ENCODE measurements at places on chromosomes 5 and 9.

DNA sequence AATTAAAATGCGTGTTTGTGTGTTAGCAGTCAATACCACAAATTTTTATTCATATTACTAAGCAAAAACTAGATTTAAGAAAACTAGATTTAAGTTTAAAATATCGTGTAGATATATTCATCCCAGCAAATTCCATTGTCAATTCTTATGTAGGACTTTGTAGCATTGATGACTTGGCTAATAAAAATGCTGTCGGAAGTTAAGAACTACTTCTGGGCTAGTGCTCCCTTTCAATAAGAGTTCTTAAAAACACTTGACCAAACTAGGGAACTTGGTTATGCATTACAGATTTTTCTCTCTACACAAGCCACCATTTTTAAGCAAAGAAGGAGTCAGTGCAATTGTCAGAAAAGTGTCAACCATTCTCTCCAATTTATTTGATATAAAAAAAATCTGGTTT, 68.7 kb upstream of the RAD23B start:
- peak; percentile 43 for DNase-seq

DNA sequence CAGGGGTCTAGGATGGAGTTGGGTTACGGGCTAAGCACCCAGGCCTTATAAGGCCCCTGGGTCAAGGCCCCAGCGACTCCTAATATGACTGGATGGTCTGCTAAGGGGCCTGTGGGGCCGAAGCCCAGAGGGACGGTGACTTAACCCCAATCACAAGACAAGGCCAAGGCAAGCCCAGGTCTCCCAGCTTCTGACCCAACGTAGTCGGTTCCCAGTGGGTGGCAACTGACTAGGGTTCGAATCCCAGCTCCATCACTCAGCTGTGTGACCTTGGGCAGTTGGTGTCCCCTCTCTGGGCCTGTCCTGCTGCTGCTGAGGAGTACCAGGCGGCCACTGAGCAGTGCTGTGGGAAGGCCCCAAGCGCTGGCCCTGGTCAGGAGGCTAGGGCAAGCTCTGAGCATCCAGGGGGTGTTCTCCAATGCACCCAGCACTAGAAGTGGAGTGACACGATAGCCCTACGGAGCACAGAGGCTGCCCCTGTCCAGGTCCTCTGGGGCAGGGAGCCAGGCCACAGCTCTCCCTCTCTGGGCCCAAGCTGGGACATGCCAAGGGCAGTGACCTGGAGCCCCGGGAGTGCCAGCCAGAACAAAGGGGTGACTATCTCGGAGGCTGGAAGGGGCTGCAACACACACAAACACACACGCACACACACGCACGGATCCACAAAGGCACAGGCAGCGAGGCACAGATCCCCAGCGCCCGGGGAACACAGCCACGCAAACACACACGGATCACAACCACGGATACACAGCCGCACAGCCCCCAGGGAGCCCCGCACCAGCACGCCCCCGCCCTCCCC, 512 bp downstream of the AK1 start:
- DNase-seq = peak; percentile 31

DNA sequence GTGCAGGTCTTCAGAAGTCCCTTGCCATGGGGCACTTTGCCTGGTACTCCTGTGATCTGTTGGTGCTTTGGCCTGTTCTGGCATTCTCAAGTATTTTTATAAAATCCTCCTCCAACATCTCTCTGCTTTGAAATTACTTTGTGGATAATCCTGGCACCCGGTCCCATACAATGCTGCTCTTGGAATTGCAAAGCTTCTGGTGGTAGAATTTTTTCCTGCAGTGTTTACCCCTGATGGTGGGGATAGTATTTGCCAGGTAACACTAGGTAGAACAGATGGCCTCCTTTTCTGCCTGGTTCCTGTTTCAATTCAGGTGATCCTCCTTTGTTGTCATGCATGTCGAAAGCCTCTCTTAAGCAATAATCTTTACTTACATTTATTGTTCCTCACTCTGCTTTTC, 109.8 kb upstream of the ATP10B start:
- no peak for DNase-seq

DNA sequence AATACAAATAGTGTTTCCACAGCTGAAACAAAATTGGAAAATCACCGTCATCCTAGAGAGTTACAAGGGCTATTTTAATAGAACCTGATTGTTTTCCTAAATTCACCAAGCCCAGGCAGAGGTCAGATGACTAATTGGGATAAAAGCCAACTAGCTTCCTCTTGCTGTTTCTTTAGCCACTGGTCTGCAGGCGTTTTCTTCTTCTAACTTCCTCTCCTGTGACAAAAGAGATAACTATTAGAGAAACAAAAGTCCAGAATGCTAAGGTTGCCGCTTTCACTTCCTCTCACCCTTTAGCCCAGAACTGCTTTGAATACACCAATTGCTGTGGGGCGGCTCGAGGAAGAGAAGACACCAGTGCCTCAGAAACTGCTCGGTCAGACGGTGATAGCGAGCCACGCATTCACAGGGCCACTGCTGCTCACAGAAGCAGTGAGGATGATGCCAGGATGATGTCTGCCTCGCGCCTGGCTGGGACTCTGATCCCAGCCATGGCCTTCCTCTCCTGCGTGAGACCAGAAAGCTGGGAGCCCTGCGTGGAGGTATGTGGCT, at the start of gene TLR4:
Gene TLR4 (plus strand): TSS at position 380 of the 552 bp plus-strand sequence. CDS start 70 bp downstream, at position 450.
- peak; percentile 88 for DNase-seq

DNA sequence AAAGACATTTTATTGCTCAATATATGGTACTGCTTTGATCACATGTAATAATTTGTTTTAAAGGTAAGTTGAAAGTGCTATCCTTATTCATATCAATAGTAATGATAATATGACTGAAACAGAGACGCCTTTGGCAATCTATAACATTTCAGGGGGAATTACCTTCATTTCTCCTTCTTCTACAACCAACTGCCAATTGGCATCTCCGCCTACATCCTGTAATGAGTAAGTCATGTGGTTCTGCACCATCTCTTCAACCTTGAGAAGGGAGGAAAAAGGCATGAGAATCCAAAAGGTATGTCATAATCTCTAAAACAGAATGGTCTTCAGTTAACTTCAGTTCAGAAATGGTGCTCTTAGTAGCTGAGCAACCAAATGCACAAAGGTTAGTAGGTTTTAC, 52.4 kb downstream of the HMGCR start:
- DNase-seq = no peak

GRCh38 chr5:173758676-173759075, 129.5 kb upstream of the CPEB4 start:
- no peak for DNase-seq

GRCh38 chr9:126856326-126856877, 4.0 kb upstream of the ZBTB34 start:
- DNase-seq = no peak

- DNase-seq = no peak
Observed at GRCh38 chr5:166724284-166724683, 1567.2 kb upstream of the WWC1 start.

DNA sequence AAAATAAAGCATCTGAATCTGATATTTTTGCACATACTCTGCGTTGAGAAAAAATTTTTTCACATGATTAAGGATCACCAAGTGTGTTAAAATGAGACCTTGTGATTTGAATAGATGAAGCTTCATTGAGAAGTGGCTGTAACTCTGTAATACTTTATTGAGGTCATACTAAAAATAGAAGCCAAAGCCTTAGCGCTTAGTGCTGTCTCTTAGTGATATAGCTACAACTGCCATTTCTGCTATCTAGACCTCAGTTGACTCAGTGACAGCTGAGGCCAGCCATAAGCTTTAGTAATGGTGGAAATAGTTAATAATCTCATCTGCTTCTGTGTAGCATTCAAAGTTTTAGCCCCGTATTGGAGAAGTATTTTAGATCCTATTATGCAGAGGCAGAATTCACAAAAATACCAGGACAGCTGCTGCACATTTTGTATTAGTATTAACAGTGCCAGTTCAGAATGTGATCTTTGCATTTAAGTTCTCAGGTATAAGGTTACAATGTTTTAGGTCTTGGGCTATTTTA, 107.4 kb upstream of the SGCD start:
- DNase-seq = no peak

- no peak for DNase-seq
Observed at GRCh38 chr5:42837601-42838000, 25.9 kb upstream of the SELENOP start.

GRCh38 chr9:99361817-99362216, 139.7 kb downstream of the SEC61B start:
- no peak for DNase-seq

GRCh38 chr5:38497946-38498345, 58.5 kb downstream of the LIFR start:
- peak; percentile 22 for DNase-seq

DNA sequence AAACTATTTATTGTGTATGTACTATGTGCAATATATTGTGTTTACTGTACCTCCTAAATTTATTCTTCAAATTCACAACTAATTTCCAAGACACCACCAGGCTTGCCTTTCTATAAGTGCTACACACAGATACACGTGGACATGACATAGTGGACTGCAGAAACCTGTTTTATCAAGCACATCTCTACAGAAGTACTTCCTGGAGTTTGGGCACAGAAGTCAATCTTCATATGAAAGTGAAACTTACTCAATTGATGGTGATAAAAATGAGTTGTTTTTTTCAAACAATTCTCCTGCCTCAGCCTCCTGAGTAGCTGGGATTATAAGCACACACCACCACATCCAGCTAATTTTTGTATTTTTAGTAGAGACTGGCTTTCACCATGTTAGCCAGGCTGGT, 57.6 kb downstream of the NLN start:
- DNase-seq = no peak

DNA sequence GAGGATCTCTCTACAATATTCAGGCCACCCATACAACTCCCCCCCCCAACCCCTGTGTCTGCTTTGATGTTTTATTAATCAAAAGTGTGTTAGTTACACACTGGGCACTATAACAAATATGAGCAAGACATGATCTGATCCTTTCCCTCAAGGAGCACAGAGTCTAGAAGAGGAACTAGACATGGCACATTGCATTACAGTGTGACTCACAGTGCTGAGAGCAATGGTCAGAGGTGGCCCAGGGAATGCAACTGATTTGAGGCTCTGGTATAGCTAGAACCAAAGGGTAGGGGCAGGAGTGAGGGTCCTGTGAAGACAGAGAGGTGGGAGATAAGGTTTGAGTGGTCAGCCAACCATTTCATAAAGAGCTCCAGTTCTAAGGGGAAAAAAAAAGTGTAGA, 539.2 kb downstream of the ACTL7B start:
- peak; percentile 8 for DNase-seq

GRCh38 chr9:113361304-113362018, 12.1 kb downstream of the BSPRY start:
- peak; percentile 30 for DNase-seq

DNA sequence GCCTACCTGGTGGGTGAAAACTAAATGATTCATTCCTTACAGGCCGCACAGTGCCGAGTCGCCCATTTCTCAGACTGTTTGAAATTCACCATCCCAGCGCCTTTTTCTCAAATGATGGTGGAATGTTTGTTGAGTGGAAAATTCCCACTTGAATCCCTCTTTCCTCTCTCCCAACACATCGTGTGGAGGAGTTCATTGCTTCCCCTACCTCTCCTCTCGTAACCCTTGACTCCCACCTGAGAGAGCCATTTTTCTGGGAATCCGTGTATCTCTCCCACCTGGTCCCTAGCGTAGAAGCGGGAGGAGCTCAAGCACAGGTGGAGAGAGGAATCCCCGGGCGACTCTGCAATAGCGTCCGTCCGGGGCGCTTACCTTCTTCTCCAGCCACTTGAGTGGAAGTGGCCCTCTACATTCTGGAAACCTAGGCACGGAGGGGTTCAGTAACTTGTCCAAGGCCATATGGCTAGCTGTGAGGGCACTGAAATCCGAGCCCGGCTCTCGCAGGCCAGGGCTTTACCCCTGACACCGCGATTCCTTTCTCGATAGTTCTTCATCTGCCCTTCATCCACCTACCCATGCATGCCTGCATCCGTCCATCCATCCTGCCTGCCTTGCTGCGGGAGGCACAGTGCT, 683 bp downstream of the OSMR start:
- DNase-seq = peak; percentile 36

DNA sequence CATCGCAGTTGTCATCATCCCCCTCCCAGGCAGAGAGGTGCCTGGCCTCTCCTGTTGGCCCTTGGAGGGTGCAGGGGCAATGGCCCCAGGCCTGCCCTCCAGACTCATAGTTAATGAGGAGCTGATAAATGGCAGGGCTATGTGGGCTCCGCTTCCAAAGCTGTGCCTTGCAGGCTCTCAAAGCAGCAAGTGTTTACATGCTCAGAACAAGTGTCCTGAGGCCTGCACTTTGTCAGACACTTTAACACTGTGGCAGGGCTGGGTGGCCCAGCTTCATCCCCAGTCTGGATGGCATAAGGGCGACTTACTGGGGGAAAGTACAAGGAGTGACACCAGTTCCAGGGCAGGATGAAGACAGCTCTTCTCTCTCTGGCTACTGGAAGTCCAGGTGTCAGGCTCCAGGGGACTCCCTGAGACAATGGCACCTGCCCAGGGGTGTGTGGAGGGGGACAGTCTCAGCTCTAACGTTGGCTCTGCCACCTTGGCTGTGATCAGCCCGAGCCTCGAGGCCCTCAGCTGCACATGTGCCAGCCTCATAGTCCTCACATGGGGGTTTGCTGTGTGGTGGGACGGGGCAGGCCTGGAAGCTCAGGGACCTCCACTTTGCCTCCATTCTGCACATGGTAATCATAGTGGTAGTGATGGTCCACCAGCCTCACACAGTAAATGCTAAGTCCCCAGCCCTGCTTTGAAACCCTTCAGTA, 153.4 kb downstream of the BARX1 start:
- DNase-seq = no peak

DNA sequence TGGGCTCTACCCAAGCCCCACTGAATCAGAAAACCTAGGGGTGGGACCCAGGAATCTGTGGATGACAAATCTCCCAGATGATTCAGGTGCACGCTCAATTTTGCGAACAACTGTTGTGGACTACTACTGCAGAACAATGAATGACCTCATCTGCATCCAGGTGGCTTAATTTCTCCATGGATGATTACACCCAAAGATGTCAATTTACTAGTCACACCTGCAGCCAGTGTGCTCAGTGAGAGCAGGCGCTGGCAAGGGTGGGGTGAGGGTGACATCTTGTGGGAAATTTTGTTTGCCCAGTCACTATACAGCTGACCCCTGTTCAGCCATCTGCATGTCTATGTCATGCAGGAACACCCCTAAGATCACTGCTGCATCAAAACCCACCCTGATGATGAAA, 118.2 kb downstream of the ENTREP1 start:
- DNase-seq = no peak

DNA sequence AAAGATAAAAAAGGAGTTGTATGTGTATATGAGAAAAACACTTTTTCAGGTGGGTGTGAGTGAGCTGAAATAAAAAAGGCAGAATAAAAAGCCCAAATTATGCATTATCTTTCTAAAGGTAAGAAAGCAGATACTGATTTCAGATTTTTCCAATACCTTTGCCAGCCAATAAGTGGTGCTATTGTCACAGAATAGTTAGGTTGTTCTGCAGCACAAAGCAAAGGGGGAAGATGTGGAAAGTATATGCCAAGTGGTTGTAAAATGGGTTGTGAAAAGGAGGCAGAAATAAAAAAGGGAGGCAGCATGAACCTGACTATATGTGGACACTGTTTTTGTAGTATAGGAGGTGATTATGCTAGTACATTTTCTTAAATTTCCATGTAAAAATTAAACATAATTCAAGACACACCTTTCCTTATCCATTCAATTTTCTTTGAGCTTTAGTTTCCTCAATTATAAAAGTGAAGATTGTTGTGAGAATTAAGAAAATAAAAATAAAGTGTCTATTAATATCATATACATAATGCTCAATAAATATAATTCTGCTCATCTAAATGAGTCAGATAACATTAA, 106.7 kb downstream of the SMIM15 start:
- DNase-seq = peak; percentile 58
